ENCODE measurements at places on chromosomes 7 and 10.

DNA sequence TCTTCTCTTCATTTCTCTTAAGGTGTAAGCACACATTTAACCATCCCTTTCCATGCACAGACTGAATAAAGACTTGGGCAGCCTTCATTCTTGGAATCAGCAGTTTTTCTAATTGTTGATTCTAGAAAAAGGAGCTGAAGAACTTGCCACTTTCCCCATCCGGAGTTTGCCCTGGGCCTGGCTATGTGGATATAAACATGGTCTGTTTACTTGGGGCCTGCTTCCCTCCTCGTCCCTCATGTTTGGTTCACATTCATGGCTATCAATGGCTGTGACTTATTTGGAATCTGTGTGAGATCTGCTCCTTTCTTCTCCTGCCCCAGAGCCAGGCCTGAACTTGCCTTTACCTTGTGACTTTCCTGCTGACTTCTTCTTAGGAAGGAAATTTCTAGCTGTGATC is 199.3 kb downstream of the LRMDA start:
- no peak for DNase-seq

- peak; percentile 47 for DNase-seq
Measured at GRCh38 chr10:5538446-5538845, 13.7 kb downstream of the CALML3 start.

- no peak for DNase-seq
Measured at GRCh38 chr7:26348234-26348851, 56.7 kb downstream of the SNX10 start.

GRCh38 chr7:136086712-136087111 is 109.6 kb upstream of the MTPN start:
- DNase-seq, result peak; percentile 88

- DNase-seq, result no peak
Measured at GRCh38 chr7:76196786-76197185, 4.9 kb upstream of the SRRM3 start.

DNA sequence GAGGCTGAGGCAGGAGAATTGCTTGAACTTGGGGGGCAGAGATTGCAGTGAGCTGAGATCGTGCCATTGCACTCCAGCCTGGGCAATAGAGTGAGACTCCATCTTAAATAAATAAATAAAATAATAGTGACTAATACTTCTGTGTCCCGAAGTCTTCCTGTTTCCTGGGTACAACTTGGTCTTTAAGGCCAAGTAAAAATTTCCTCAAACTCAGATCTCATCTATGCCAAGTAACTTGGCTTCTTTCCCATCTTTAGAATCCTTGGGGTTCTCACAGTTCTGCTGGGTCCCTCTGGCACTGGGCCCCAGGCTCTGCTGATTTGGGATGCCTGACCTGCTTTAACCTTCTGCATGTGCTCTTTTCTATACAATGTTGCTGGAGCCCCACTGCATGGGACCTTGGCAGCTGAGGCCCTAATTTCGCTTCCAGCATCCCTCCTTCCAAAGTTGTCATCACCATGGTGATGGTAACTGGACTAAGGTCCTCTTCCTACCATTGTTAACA is 22.7 kb upstream of the AKR1B10 start:
- no peak for DNase-seq

DNA sequence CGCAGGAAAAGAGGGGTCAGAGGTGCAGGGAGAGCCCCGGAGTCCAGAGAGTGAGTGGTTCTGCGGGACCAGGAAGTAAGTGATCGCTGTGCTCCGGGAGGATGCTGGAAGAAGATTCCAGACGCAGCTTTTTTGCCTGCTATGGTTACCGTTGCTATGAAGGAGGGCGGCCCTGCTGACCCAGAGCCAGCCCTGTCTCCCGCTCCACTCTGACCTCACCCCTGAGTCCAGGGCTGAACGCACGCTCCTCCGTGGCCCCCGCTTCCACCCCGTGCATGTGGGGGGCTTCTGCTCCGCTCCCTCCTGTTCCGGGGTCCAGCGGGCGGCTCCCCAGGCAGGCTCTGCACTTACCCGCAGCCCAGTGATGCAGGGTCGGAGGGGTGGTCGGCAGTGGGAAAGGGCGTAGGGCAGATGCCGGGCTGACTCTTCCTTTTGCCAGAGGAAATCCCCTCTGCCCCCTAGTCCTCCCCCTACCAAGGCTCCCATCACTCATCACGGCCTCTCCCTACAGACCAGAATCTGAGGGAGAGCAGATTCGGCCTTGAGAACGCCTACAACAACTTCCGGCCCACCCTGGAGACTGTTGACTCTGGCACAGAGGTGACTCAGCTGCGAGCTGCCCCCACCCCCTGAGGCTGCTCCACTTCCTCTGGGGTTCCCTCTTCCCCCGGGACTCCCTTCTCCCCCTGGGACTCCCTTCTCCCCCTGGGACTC is 2.7 kb upstream of the MUC17 start:
- peak; percentile 96 for DNase-seq

DNA sequence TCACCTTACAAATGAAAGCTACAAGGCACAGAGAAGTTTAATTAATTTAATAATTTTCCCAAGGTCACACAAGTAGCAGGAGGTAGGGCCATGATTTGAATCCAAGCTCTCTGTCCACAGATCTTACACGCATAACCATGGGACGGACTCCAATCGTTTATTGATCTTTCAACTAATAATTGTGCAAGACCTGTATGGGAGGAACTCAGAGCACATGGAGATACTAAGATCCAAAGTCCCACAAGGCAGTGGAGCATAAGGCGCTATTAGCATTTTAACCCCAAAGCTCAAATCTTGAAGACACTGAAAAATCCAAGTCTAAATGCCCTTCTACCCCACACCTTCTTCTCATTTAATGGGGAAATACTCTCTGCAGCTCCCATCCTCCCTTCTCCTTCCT is 143.5 kb downstream of the FGFR2 start:
- no peak for DNase-seq

DNA sequence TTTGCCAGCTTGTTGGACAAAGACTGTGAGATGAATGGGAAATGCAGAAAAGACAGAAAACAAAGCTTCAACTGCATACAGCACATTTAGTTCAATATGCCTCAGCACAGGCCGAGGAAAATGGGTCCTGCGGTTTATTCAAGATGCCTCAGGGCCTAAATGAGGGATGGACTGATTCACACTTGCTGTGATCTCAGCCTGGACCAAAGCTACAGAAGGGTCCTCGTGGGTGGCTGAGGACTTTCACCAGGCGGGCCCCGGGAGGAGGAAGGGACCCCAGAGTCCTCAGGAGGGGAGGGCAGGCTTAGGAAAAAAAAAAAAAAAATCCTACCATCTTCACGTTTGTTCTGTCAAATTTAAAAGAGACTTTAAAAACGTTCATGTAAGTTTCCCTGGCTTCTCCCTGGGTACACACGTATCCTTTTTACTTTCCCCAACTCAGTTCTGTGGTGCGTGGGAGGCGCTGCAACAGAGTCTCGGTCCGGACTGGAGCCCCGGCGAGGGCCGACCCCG is 624 bp upstream of the ZNF783 start:
- DNase-seq, result peak; percentile 50

- peak; percentile 55 for DNase-seq
Measured at GRCh38 chr7:26199301-26200037, 1.1 kb downstream of the HNRNPA2B1 start.

DNA sequence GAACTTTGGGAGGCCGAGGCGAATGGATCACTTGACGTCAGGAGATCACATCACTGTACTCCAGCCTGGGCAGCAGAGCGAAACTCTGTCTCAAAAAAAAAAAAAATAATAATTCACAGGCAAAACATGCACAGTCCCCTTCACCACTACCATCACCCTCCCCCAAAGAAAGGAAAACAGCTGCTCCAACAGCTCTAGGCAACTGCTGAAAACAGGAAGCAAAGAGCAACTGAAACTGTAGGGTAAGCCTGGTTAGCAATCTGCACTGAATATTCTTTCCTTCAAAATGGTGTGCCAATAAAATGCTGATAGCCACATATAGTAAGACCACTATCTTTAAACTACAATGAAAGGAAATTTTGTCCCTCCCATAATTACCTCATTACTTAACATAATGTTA is 11.8 kb downstream of the NT5C2 start:
- DNase-seq, result no peak

GRCh38 chr7:71132127-71132376 is at the start of gene GALNT17:
GALNT17 (plus strand) TSS chr7:71132144.
- DNase-seq, result peak; percentile 19

GRCh38 chr7:57789130-57789529 is 339.2 kb downstream of the ZNF716 start:
- DNase-seq, result no peak

GRCh38 chr10:129926066-129927055 is 37.7 kb downstream of the EBF3 start:
- DNase-seq, result no peak
